ENCODE measurements at places on chromosomes 3 and 15. TPM values are rescaled to one million over a fixed set of nuclear protein-coding genes. Genes with fewer than 3 reads are reported as not detected.

LRTM1 gene
- 13.4 TPM for total RNA-seq

FBXW12 gene
- total RNA-seq = 0.32 TPM

GRAMD1C gene
- 14.3 TPM for total RNA-seq

CCDC54 gene
- not detected for total RNA-seq

ADGRG7 gene
- total RNA-seq = 0.11 TPM

PRR20G gene
- total RNA-seq = not detected

NOX5 gene
- total RNA-seq = 0.16 TPM

- DNase-seq = no peak
Observed at GRCh38 chr3:156792945-156793344, 33.2 kb upstream of the LEKR1 start.

- no peak for DNase-seq
Observed at GRCh38 chr3:101938262-101938847, 89.0 kb downstream of the NFKBIZ start.

DNA sequence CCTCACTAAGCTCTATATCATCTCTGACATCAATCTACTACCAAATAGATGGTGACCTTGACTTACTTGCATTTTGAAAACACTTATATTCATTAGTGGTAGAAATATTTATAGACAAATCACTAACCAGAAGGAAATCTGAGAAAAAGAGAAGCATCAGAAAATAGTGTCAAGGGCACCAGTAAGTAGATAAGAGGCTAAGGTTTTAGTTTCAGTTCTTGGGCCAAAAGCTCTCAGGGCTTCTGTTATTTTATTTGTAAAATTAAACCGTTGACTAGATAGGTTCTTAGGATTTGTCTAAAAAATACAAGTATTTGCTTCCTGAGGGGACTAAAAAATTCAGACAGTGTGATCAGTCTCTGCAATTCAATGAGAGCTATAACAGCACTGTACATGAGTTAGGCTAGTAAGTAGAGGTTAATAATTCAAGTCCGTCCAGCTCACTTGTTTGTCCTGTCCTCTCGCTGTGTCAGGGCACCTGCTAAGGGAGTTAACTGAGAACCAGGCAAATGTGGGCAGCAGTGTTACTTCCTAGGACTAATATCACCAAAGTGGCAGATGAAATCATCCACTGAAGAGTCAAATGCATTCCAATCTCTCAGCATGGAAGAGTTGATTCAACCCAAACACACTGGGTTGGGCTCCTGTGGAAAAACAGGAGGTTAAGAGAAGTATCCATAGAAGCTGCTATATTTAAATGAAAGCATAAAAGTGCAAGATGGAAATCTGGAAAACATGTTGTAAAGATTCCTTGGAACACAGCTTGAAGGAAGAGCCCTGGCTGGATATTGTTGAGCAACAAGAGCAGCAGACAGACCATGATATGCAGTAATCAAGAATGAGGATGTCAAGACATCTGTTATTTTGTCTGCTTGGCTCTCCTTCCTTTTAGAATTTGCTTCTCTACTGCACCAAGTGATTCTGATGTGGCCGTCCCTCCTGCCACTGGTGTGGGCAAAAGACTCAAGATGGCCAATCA is 134.9 kb upstream of the ZBTB20 start:
- DNase-seq = no peak

DNA sequence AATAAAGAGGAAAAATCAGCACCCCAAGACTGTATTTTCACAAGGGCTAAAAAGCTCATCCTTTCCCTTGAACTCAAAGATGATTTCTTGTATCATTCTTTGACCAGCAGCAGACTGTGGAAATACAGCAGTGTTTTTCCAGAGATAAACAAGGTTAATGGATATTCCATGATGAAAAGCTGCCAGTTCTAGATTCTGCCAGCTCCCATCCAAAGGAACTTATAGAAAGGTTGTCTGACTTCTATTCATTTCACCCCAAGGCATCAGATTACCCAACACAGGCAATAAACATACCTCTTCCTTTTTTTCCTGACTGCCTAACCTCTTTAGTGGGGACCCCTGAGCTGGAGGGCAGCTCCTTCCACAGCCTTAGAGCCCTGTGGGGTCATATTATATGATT is 375.8 kb upstream of the THBS1 start:
- DNase-seq = no peak

- no peak for DNase-seq
Observed at GRCh38 chr15:100725121-100726069, 123.0 kb downstream of the ASB7 start.

- no peak for DNase-seq
Observed at GRCh38 chr15:63942486-63943365, 103.6 kb downstream of the DAPK2 start.

DNA sequence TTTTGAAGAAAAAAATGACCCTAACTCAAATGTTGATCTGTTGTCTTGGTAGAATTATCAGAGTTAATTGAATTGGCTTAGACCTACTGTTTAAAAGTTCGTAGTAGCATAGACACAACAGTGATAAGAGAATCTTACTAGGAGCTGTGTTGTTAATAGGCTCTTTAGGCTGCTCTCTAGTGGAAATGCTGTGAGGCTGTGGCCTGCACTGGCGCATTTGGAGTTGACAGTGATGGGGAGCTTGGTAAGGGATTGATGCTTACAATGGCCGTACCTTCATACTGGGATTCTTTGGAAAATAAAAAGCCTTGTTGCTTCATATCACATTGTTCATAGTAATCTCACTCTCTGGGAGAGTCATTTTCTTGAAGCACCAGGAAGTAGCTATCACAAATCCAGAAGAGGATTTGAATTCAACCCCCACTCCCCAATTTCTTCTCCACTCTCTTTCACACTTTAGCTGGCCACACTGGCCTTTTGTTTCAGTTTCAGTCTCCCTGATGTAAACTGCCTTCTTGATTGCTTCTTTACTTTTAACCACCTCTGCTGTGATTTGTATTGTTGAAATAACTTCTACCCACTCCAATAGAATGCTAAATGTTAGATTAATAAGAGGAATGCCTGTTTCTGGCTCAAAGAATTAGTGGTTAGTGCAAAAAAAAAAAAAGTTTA is 56.6 kb downstream of the CEP63 start:
- no peak for DNase-seq

GRCh38 chr3:98326945-98327344 is 26.7 kb upstream of the OR5K4 start:
- no peak for DNase-seq

- no peak for DNase-seq
Observed at GRCh38 chr15:75008221-75008625, 12.9 kb downstream of the SCAMP5 start.

GRCh38 chr3:15896500-15896899 is 98.7 kb upstream of the ANKRD28 start:
- no peak for DNase-seq

GRCh38 chr3:42118762-42119361 is 27.7 kb downstream of the TRAK1 start:
- no peak for DNase-seq

GRCh38 chr3:57382933-57383332 is 90.4 kb upstream of the ASB14 start:
- no peak for DNase-seq

DNA sequence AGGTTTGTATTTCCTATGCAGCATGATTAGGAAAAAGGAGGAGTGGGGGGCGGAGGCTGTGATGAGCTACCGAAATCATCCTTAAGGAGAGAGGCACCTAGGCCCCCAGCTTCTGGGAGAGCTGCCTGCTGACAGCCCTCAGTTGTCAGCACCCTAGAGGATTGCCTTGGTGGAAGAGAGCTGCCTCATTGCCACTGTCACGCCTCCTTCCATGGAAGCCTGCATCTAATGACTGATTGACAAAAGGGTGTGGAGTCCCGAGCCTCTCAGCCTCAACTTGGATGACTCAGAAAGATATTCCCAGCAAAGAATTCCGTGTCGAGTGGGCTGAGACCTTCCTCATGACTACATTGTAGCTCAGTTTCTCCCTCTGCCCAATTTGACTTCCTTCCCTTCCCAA is 320.4 kb upstream of the PROK2 start:
- no peak for DNase-seq

DNA sequence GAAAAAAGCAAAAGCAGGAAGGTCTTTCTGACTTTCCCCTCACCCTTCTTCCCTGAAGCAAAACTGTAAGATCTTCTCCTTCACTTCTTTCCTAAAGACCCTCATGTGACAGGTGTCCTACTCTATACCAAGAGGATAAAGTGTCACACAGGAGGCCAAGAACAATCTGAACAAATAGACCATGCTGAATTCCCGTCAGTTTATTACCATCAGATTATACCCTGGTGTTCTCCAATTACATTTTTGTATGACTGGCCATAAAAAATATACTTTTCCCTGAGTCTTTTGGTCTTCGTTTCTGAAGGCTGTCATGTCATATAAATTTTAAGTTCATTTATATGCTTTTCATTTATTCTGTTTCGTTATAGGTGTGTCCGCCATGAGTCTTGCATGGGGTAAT is 371.4 kb upstream of the CNTN4 start:
- DNase-seq = no peak

- DNase-seq = no peak
Observed at GRCh38 chr3:55337641-55338180, 149.4 kb downstream of the WNT5A start.

GRCh38 chr3:99012051-99012450 is 110.6 kb upstream of the DCBLD2 start:
- no peak for DNase-seq

GRCh38 chr3:187989575-187990153 is 164.3 kb upstream of the LPP start:
- no peak for DNase-seq
